ENCODE measurements at places on chromosomes 1 and 21.

DNA sequence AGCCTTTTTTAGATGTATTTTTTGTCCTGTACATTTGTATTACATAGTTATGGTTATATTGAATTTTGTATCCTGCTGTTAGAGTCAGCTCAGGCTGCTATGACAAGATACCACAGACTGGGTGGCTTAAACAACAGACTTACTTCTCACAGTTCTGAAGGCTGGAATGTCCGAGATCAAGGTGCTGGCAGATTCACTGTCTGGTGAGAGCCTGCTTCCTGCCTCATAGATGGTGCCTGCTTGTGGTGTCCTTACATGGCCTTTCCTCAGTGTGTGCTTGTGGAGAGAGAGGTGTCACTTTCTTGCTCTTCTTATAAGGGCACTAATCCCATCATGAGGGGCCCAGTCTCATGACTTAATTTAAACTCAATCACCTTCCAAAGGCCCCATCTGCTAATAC lies 23.1 kb upstream of the MYSM1 start:
- DNase-seq: no peak

DNA sequence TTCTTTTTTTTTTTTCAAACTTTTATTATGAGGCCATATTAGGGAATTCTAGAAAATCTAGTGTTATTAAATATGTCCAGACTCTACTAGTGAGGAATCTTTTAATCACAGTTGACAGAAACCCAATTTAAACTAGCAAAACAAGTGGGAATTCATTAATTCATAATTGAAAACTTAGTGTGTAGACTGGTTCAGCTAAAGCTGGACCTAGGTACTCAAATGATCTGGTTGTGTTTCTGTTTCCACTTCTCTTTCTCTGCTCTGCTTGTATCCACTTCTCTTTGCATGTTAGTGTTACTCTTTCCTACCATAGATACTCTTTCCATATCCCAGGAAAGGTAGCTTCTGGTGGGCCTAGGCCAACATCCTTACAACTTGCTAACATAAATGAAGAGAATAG lies 81.2 kb upstream of the HIVEP3 start:
- DNase-seq: no peak

- no peak for DNase-seq
Measured at GRCh38 chr1:1115136-1115785, 628 bp downstream of the C1orf159 start.

DNA sequence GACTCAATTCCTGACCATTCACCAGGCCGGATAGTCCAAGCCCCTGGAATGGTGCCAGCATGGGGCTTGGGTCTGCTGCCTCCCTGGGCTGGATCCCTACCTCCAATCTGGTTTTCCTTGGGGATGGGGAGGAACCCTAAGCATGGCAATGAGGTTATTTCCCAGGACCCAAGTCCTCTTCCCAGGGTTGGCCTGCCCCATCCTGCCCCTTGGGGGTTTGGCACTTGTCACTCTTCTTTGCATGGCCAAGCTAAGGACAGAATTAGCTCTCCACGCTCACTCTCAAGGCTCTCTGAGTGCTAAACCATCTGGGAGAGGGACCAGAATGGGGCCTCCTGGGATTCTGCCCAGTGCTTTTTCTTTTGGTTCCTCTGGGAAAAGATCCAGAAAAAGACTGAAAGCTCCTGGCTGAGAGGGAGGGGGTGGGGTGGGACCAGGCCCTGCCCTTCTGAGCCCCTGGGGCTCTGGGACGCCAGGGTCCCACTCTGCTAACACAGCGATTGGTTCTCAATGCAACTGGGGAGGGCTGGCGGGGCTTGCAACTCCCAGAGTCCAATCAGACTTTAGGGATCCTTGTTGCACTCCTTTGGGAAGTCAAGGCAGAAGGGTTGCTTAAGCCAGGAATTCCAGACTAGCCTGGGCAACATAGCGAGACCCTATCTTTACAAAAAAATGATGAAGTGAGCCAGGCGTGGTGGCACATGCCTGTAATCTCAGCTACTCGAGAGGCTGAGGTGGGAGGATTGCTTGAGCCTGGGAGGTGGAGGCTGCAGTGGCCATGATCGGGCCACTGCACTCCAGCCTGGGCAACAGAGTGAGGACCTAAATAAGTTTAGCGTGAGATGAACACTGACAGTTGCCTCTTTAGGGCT lies 52.7 kb downstream of the DHRS3 start:
- no peak for DNase-seq

- no peak for DNase-seq
Measured at GRCh38 chr1:28428990-28429520, 59.5 kb downstream of the PHACTR4 start.

DNA sequence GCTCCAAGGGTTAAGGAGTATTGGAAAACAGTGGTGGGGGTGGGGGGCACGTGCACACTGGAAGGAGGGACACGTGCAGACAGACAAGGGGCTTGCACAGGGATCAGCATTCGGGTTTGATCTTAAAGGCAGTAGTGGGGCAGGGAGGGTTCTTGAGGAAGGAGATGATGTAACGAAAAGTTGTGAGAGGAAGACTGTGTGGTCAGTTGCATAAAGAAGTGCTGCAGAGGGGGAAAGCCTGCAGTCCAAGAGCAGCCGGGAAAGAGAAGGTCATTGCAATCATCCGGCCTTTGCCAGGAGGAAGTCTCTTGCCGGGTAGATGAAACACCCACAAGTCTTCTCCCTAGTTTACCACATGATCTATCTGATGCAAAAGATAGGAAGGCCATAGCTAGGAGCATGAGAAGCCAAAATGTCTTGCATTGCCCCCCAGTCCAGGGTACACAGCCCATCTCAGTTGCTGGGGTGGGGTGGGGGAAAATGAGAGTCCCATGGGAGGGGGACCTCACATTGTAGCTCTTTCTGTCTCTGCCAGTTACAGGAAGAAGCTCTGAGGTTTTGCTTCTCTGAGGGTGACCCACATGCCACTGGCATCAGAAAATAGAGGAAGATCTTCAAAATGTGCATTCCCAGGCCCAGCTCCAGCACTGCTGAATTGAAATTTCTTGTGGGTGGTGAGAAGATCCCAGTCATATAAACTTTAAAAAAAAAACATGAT lies 202.5 kb upstream of the RAB4A start:
- no peak for DNase-seq

DNA sequence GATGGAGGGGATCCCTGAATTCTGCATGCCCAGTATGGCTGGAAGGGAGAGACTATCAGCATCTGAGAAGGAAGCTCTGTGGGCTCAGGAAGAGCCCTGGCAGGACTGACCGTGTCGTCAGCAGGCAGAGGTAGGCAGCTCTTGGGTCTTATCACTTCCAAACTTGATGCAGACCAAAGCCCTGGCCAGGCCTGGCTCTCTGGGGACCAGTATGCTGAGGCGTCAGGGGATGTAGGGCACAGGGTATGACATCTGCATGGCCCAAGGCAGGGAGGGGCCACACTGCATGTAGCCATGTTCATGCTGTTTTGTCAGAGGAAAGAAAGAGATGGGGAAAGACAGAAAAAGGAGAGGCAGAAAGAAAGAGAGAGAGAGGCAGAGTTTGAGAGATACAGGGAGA lies 6.3 kb downstream of the FGR start:
- DNase-seq: no peak

DNA sequence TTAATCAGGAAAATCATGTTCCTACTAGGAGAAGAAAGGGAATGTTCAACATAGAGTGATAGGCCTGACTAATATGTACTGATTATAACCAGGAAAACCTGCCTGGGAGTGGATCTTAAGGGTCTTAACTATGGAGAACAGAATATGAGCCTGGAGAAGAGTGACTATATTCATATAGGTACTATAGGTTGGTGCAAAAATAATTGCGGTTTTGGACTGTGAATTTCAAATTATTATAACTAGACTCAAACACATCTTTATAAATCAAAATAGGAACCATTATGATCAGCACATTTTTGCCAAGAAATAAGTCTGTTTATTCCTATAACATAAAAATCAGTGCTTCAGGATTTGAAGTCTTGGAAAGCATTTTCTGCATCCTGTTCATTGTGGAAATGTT lies 189.8 kb upstream of the ADAMTS5 start:
- DNase-seq: no peak

- no peak for DNase-seq
Measured at GRCh38 chr1:171965777-171966176, 124.5 kb downstream of the DNM3 start.

DNA sequence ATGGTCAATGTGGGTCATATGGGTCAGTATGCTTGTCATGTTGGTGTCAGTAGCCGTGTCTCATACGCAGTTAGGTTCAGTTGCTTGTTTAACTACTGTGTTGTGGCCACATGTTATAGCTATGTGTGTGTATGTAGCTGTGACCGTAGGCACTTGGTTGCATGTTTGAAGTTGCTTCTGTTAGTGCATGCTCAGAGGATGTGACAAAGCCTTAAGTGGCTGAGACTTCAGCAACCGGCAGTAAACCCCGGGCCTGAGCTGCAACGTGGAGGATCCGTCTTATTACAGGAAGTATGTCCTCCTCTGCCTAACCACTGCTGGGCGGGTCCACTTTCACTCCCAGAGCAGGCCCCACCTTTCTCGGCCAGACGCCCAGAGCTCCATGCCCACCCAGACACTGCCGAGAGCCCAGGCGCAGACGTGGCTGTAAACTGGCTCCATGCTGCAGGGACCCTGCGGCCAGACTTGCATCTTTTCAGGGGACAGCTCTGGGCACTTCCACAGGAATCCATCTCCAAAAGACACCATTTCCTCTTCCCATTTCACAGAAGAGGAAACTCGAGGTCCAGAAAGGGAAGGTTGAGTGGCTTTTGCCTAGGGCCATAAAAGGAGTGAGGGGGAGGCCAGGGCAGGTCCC lies 2.2 kb downstream of the TCEA3 start:
- no peak for DNase-seq

DNA sequence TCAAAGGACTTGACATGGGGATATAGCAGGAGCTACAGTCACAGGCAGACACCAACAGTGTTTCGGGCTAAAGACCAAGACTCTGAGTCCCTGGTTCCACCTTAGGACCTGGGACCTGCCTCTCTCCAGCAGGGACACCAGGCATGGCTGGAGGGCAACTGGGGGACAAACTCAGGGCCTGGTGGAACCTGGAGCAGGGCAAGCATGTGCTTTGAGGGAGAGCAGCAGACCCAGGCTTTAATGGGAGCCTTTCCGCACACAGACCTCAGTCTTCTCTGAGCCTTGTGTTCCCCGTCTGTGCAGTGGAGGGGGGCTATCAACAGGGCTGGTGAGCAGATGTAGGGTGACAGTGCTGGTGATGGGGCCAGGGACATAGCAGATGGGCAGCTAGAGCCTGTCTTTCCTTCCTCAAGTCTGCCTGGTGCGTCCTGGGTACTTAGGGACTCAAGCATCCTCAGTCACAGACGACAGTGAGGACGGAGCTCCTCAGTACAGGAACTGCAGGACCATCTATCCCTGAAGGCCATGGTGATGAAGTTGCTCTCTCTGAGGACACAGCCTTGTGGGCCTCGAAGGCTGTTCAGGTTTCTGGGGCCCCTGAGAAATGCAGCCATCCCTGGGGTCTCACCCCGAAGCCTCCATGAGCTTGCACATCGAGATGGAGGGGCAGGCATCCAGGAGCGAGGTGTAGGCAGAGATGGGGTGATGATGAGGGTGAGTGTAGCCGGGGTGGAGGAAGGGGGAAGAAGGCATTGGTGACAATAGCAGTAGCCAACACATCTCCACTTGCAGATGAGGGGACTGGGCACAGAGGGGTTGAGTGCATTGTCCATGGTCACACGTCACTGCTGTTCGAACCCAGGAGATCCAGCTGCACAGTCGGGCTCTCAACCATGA lies 593.4 kb downstream of the PTPRU start:
- DNase-seq: no peak

- DNase-seq: no peak
Measured at GRCh38 chr1:178684542-178685000, 40.5 kb upstream of the RALGPS2 start.

- no peak for DNase-seq
Measured at GRCh38 chr1:100230765-100231164, 18.9 kb downstream of the DBT start.

- no peak for DNase-seq
Measured at GRCh38 chr21:32626621-32627196, 14.5 kb upstream of the CFAP298 start.

- no peak for DNase-seq
Measured at GRCh38 chr1:175678471-175678870, 64.9 kb downstream of the TNR start.

GRCh38 chr1:30329263-30329753 lies 394.1 kb downstream of the MATN1 start:
- no peak for DNase-seq

DNA sequence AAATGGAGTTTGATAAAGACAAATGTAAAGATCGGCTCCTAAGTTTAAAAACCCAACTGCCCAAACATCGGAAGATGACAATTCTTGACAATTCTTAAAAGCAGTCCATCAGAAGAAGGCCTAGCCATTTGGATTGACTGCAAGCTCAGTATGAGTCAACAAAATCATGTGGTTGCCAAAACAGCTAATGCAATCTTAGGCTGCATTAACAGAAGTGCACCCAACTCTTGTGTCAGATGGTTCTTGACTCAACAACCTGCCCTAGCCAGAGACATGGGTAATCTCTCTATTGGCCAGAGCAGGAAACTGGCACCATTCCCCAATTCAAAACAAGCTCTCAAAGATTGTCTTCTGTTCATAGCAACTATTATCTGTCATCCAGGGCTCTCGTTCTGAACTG lies 9.9 kb upstream of the NCF2 start:
- DNase-seq: no peak

- DNase-seq: no peak
Measured at GRCh38 chr1:169392406-169392805, 24.4 kb downstream of the BLZF1 start.

- DNase-seq: no peak
Measured at GRCh38 chr1:22206551-22207125, 63.7 kb upstream of the WNT4 start.

GRCh38 chr21:37463083-37463801 lies 96.7 kb downstream of the DYRK1A start:
- DNase-seq: no peak

DNA sequence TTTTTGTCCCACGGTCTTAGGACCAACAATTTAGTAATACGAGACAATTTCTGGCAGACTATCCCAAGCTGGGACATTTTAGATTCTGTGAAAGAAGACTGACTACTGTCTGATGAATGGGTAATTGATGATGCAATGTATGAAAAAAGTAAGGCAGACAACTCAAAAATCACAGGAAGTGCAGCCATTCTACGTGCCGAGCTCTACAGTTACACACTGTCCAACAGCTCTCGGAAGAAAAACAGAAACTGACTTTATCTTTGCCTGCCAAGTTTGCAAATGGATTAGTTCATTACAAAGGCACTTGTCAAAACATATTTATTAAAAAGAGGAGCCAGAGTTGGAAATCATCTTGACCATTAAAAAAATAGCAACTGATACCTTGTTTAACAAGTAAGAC lies 31.3 kb downstream of the ZBTB8B start:
- no peak for DNase-seq

GRCh38 chr1:11839727-11840705 lies 7.6 kb downstream of the NPPA start:
- DNase-seq: no peak

DNA sequence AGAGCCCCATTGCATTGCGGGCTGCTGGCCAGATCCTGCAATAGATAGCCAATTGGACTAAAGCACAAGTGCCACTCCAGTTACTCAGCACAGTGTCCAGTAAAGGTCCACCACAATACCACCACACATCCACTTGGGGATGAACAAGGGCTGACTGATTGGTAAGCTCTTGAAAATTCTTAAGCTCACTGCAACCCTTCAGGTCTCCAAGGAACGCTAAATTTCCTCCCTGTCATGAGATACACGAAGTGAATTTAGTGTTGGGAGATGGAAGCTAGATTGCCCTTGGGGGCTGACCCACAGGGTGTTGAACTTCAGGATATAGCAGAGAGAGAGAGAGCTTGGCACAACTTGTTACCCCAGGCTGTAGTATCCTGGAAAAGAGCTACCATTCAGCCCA lies 9.8 kb upstream of the AADACL3 start:
- DNase-seq: no peak
